NCI-H510A treated with DMSO at 0.1 percent for 48 hours (cell line): ENCODE measurements at places on chromosomes 7 and 10.

- no peak for DNase-seq
Observed at GRCh38 chr10:89845541-89846280, 144.3 kb downstream of the KIF20B start.

DNA sequence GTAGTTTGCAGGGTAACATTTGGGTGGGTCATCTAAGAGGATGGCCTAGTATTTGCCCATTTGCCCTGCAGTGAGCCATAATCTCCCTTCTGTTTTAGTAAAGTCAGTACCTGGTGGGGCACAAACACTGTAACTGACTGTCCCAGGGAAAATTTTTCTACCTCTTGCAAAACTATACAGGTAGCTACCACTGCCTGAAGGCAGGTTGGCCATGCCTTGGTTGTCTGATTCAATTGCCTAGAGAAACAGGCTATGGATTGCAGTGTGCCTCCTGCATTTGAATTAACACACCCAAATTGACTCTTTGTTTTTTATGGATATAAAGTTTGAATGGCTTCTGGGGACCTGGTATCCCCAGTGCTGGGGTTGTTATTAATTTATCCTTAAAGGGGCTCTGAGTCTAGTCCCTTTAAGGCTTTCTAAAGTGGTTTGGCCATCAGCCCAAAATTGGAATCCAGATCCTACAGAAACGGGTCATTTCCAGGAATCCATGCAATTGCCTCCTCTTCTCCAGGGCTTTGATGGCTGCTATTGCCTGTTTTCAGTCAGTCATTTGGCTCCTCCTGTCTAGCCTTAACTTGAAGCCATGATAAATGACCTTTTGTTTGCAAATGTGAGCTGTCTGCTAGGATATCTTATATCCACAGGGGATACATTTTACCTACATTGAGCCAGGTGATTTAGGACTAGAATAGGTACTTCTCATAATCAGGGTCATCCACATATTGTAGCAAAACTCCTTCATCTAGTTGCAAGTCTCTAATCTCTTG lies 89.1 kb downstream of the STRA8 start:
- no peak for DNase-seq

GRCh38 chr7:91240376-91240941 lies 23.8 kb upstream of the FZD1 start:
- no peak for DNase-seq

GRCh38 chr10:306007-306674 lies 170.9 kb downstream of the ZMYND11 start:
- DNase-seq: no peak
